HL-60 (cell line): ENCODE measurements at places on chromosomes 5 and 9.
A peak's percentile ranks its signal among the peaks of the same experiment; 100 is the strongest.

DNA sequence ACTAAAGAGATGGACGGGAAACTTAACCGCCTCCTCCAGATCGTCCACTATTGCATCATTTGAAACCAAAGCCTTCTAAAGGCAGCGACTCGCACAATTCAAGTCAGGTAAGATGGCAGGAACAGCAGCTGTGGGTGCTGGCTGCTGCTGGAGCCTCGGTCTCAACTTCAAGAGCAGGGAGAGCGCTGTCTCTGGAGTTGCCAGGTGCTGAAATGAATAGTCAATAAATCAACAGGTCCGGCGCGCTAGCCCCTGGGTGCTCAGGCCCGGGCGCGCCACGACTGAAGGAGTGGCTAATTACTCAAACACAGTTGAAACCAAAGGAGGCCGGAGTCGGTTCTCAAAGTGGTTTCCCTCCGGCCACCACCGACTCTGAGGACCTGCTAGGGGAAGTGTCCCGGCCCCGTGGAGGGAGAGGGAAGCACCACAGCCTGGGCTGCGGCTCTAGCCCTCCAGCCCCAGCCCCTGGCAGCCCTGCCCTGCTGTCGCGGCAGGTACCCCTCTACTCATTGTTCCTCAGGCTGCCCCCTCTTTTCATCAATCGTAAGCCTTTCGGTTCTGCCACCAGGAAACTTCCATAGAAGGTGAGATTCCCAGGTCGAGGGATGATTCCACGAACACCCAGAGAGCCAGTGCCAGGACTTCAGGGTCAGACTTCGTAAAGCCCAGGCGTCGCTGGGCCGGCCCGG, 804 bp downstream of the TTC39B start:
- peak; percentile 1 for DNase-seq

- DNase-seq, result no peak
Measured at GRCh38 chr5:42984307-42984706, 55.8 kb downstream of the ANXA2R start.

DNA sequence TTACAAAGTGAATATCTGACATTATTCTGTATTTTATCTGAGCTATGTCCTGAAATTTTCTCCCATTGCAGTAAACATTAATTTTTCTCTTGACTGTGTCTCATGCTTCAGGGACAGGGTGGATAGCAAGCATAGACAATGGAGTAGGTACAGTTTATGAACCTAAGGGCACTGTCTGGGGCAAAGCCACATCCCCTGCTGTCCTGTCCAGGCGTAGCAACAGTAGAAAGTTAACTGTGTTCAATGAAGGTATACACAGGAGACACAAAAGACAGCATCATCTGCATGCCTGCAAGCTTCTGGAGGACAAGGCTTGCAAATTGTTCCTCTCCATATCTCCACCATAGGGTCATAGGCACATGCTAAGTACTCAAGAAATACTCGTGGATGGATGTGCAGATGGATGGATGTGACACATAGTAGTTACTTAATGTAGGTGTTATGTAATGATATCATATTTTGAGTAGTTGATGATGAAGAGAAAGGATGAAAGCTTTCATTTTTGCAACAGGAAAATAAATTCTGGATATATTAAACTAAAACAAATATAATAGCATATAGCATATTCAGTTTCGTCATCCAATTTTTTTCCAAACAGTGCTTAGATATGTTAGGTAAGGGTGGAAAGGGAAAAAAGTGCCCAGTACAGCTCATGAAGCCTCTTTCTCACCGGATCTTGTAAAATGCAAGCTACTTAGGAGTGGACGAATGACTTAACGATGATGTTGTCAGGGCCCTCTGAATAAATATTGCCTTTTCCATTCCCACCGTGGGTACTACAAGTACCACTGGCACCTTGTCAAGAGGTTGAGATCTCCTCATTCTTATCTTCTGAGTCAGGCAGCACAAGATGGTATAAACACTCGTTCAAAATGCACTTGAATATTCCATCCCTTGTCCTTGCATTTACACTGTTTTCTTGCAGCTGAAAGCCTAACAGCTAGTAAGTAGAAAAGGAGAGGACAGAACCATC, 19.9 kb upstream of the ZSWIM6 start:
- no peak for DNase-seq

GRCh38 chr9:129773262-129774048, 20.6 kb upstream of the PTGES start:
- DNase-seq, result peak; percentile 98

DNA sequence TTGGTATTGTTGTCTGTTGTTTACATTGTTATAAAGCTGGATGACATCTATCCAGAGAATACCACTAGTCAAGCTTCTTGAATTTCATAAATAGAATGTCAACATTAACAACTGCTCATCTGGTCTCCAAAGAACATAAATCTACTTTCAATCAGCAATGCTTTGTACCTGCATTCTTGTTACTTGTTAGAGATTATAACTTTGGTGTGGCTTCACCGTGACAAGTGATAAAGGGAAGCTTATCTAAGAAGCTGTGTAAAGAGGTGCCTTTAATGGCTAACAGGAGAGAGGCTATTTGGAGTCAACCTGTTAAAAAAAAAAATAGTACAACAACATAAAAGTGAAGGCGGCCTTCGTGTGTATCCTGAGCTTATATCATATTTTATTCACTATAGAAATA, 41.8 kb downstream of the MUSK start:
- DNase-seq, result no peak

DNA sequence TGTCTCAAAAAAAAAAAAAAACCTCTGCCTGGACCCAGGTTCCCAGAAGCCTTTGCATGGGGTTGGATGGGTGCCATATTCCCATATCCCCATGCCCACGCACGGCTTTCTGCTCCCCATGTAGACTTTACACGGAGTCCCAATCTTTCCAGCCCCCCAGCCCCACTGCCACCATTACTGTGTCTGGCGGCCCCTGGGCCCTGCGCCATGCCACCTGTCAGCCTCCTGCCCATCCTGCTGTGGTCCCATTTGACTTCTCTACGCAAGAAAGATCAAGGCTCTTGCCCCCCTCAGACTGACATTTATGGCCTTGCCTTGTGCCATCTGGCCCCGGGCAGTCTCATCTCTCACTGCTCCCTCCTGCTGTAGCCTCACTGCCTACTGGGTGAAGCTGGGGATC, 6.5 kb upstream of the AK1 start:
- no peak for DNase-seq

- DNase-seq, result no peak
Measured at GRCh38 chr9:79621916-79622575, 50.3 kb downstream of the TLE4 start.

GRCh38 chr5:94268226-94268625, 350.2 kb downstream of the KIAA0825 start:
- no peak for DNase-seq

DNA sequence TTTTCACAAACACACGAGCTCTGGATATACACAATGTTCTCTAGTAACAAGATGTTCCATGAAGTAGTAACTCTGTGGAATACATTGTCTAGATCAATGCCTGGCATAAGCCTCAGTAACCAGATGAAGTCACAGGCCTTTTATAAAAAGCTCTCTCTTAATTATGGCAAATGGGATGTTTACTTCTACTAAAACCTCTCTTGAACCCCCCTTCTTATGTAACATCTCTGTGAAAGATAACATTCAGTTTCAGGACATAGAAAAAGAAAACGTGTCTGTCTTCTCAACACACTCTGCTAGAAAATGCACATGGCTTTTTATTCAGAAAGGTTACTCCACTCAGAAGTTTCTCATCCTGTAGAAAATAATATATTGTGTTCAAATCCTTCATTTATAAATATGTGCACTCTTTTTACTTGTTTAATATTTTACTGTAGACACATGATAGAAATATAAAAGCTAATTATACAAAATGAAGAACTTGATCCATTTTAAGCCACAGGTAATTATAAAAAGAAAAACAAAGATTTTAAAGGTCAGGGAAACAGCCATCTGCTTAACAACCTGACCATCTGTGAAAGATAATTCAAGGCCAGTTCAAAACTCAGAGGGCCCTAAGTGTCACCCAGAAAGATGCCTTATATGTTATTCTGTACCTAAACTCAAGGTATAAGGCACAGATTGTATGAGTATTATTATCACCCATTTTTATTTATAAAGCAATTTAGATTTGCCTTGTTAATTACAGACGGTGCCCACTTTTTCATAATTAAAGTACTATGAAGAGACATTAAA, 812.0 kb downstream of the CDH18 start:
- DNase-seq, result no peak

- DNase-seq, result no peak
Measured at GRCh38 chr5:96780626-96781025, 27.1 kb downstream of the ERAP1 start.

GRCh38 chr5:74833537-74834266, 32.5 kb downstream of the FAM169A start:
- no peak for DNase-seq

- DNase-seq, result no peak
Measured at GRCh38 chr5:16539169-16539666, 73.6 kb upstream of the ZNF622 start.

DNA sequence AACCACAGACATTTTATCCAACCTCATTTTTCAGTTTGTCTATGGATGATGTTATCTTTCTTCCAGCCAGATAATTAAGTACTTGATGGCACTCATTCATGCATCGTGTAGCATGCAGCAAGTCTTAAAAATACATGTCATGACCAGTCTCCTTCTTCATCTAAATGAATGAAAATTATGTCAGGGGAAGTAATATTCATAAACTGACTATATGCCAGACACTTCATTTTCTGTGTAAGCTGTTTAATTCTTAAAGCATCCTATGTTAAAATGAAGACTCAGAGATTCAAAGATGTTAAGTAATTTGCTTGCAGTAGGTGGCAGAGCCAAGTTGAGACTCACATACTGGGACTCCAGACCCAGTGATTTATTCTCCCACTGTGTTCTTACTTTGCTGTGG, 181.7 kb upstream of the CD180 start:
- no peak for DNase-seq

- DNase-seq, result no peak
Measured at GRCh38 chr9:87800456-87800855, 74.5 kb downstream of the CTSL start.

DNA sequence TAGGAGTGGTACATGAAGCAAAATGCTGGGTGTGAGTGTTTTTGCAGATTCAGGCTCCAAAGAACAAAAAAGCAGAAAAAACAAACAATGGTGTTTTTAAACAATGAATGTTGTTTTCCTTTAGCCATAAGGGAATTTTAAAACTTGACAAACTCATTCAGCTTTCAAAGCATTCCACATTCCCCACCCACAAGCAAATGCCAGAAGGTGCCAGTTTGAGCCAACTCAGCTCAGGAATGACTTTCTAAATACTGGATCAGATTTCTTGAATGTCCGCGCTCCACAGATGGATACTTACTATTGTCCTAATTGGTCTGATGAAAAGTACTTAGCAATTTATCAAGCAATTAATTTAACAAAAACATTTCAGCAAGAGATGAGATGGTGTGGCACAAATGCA, 12.9 kb upstream of the MOB3B start:
- DNase-seq, result no peak

GRCh38 chr5:2917524-2917923, 166.0 kb upstream of the IRX2 start:
- DNase-seq, result no peak

DNA sequence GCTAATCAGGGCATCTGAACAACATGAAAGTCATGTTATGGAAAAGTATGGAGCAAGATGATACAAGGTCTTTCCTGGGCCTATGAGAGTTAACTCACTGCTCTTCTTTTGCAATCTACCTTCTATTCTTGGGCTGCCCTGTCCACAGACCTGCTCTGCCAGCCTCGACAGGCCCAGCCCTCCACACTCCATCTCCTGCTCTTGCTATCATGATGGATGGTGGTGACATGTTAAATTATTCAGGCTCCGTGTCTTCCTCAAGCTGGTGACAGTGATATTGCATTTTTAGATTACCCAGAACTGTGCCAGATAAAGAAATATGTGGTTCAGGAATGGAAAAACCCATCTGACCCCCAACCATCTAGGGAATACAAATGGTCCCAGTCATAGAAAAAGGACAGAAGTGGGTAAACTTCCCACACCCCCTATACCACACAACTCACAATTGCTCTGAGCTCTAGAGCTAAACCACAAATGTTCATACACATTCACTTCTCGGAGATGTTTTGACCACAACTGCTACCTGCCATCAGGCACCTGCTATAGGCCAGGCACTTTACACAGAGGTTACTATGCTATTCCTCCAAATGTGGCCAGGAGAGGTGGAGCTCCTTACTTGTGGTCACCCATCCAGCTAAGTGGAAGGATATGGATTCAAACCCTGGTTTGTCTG, 311.3 kb downstream of the ASTN2 start:
- DNase-seq, result no peak

DNA sequence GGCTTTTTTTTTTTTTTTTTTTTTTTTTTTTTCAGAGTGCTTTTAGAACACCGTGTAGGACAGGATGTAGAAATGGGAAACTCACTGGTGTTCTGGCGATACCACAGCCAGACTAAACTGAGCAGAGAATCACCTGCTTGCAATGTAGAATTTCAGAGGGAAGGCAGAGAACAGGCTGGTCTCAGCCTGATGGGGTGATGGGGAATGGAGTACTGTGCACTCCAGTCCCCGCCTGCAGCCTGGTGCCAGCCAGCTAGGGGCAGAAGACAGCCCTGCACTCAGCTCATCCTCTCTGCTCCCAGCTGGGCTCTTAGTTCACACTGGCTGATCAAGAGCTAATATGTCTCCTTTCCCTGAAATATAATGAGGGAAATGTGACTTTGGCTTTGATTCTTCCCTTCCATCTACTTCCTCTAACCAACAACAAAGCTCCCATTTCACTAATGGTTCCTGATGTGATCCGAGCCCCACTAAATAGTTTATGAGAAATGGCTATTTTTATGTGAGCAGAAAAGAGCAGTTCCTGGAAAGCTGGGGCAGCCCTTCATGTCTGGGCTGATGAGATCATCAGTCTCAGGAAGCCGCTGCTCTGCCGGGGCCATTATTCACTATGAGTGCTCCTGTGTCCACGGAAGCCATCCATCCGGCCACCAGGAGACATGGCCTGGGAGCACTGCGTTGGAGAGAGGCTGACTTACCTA, 209.7 kb downstream of the GADD45G start:
- DNase-seq, result no peak

- DNase-seq, result no peak
Measured at GRCh38 chr5:160317434-160317833, 5.1 kb upstream of the CCNJL start.

DNA sequence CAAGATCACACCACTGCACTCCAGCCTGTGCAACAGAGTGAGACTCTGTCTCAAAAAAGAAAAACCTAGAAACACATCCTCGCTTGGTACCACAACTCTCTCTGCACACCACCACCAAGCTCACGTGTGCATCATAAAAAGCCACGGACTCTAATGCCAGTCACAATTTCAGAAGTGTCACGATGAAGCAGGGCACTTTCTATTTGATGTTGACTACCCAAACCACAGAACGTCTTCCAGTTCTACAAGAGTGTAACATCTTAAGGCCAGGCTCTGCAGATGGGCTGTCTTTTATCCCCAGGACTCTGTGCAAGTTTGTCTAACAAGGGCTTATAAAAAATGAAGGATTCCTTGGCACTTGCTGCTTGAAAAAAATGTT, 22.9 kb downstream of the GFPT2 start:
- DNase-seq, result no peak
